ENCODE measurements at places on chromosomes 6 and 20.
A peak's percentile ranks its signal among the peaks of the same experiment; 100 is the strongest.

GRCh38 chr6:110250838-110251237 lies 70.6 kb downstream of the CDC40 start:
- DNase-seq, result no peak

GRCh38 chr6:138162955-138163575 lies 1.3 kb downstream of the ARFGEF3 start:
- no peak for DNase-seq

DNA sequence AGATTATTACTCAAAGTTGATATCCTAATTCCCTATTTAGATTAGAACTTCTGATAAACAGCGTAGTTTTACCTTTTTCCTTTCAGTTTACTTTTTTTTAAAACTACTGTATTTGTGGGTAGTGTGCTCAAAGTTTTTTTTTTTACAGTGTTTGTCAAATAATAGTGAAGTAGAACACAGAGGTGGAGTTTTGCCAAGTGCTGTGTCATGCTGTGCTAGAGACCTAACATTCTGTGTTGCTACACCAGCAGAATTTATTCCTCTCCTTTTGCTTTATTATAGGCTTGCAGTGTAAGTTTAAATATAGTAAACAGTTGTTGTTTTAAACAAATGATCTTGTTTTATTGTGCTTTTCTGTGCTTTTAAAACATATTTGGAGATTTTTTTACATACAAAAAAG lies 125.4 kb downstream of the HIVEP1 start:
- peak; percentile 77 for DNase-seq

DNA sequence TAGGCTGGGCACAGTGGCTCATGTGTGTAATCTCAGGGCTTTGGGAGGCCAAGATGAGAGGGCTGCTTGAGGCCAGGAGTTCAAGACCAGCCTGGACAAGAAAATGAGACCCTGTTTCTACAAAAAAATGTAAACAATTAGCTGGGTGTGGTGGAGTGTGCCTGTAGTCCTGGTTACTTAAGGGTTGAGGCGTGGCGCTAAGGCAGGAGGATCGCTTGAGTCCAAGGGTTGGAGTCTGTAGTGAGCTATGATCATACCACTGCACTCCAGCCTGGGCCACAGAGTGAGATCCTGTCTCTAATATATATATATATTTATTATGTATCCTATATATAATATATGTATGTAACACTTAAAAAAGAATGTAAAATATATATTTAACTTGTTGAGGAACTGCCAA lies 7.9 kb upstream of the ABRACL start:
- DNase-seq, result no peak

DNA sequence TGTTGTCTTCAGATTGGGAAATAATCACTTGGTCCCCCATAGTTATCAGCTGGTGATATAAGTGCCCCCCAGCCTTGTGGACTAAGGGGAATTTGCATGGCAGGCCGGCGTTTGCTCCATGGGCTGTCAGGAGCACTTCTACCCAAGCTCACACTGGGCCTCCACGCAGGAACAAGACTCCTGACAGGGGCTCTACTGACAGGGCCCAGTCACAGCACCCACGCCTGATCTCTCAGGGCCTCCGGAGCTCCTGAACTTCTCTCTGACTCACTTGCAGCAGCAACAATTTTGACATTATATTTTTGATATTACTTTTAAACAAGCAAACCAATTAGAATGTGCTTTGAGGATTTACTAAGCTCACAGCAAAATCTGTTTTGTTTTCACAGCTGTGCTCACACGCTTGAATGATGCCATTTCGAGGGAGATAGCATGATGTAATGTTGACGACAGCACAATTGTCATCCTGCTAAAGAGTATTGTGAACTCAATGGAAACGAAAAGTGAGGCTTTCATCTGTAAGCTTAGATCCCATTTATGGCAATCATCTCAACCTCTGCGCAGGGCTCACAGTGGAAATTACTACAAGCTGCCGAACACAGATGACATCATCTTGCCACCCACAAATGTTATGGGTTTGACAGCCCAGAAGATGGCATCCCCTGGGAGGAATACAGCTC lies 28.7 kb upstream of the TXNDC5 start:
- DNase-seq, result no peak

DNA sequence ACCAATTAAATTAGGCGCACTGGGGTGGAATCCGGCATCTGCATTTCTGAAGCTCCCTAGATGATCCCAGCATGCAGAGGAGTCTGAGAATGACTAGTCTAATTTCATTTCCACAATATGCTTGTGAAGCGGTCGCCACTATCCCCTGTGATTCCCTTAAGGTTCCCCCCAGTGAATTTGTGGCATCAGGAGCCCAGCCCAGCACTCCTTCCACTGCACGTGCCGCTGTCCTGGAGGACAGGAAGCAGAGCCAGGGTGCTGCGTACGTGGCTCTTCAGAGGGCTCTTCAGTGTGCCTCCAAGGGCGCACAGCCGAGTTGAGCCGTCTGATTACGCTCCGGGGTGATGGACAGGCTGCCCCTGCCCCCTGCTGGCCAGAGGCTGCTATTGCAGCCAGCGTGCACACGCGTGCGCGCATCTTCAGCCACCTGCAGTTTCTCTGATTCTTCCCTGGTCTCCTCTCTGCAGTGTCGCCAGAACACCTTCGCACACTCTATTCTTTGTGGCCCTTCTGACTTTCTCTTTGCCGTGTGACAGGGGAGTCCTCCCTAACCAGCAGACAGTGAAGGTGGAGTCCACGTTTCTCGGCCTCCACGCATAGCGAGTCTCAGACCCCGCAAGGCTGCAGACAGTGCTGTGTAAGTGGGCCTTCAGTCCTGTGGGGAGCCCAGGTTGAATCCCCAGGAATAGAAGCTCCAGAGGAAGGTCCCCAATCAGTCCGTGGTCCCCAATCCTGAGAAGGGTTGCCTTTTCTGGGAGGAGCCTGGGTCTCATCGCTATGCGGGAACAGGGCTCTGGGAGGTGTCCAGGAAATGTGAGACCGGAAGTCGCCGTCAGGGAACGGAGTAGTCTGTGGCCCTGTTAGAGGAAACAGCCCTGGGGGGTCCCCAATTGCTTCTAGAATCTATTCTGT lies 16.5 kb upstream of the NCR2 start:
- DNase-seq, result peak; percentile 94

- DNase-seq, result no peak
Observed at GRCh38 chr20:1429143-1429728, 36.4 kb upstream of the FKBP1A start.

DNA sequence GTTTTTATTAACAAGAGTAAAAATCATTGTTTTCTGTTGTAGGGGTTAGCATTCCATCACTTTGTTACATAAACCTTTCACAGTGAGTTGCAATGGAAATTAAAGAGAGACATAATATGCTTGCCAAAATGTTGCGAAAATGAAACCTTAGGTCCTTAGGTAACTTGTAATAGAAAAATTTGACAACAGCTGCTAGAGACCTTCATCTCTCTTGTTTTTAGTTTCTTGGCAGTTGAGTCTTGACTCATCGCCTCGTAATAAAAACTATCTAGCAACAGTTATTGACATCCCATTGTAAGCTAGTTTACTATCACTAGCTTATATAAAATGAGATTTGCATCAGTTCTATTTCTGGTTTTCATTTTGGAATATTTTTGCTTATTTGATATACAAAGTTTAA lies 179.0 kb upstream of the MMS22L start:
- DNase-seq, result no peak

DNA sequence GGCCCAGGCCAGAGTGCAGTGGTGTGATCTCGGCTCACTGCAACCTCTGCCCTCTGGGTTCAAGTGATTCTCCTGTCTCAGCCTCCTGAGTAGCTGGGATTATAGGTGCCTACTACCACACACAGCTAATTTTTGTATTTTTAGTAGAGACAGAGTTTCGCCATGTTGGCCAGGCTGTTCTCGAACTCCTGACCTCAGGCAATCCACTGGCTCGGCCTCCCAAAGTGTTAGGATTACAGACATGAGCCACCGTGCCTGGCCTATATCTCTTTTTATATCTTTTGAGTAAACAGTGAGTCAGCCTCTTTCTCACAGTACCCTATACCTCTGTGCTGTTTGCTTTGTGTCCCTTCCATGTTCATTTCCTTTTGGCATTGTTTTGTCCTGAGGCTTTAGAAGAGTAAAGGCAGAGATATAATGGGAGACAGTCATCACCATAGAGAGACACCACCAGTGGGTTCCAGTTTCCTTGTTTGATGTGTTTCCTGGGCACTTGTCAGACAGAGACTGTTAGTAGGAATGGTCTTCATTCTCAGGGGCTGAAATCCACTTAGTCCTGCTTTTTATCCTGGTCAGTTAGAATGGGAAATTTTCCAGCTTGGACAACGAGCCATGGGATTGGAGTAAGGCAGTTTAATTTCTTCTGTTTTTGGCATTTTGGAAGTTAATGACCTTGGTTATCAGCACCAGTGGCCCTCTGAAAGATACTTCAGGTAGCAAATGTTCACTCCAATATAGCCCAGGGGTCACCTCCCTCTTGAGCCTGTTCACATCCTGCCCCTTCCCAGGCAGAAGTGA lies 32.2 kb upstream of the ASXL1 start:
- no peak for DNase-seq

GRCh38 chr6:136508725-136509392 lies 41.4 kb downstream of the MAP7 start:
- DNase-seq, result no peak

GRCh38 chr20:23257106-23257761 lies 93.4 kb upstream of the NXT1 start:
- DNase-seq, result no peak

DNA sequence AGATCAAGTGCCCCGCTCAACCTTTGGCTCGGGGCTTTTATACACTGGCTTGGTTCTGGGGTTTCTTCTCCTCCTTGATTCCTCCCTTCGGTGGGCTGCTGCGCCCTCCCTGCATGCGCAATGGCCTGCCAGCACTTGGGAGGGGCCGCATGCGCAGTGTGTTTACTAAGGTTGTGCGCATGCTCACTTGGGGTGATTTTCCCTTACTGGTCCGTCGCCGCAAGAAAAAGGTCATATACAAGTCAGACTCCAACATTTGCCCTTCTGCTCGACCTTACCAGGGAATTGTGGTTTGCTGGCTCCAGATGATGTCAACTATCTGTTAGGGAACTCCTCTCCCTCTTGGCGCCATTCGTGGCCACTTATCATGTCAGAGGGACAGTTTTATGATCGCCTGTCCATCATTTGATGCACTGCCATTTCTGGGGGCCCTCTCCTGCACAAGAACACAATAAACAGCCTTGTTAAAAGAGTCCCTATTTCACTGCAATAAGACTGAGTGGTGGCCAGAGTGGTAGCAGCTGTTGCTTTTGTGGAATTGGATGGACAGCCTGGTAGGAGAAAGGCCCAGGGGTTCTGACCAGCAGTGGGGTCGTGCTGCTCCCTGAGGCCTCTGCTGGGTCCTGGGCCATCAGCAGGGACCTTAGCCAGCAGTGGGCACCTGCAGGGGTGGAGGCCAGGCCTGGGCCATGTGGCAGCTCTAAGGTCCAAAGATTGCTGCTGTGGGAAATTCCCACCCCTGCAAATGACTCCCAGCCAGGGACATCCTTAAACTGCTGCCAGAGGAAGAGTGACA lies 2.8 kb upstream of the LBP start:
- peak; percentile 85 for DNase-seq

DNA sequence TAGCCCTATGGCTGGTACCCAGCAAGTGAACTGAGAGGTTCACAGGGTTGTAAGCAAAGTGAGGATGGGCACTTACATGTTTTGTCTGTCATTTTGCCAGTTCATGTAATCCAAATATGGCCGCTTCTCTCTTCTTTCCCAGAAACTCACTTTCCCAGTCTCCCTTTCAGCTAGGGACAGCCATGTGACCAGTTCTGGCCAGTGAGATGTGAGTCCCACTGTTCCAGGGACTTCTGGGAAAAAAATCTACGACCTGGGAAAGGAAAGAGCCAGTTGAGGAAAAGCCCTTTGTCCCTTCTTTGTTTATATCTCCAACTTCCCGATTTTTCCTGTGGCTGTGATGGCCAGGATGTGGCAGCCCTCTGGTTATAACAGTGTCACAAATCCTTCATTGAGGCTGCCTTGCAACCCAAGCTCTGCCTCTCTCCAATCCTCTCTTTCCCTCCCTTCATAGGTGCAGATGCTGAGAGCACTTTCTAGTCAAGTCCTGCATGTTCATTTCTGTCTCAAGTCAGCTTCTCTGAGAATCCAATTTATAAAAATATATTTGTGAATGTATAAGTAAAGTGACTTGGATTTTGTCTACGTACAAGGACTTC lies 148.6 kb upstream of the ZFP64 start:
- DNase-seq, result no peak

- peak; percentile 24 for DNase-seq
Observed at GRCh38 chr20:50772420-50773185, 22.3 kb upstream of the BCAS4 start.

DNA sequence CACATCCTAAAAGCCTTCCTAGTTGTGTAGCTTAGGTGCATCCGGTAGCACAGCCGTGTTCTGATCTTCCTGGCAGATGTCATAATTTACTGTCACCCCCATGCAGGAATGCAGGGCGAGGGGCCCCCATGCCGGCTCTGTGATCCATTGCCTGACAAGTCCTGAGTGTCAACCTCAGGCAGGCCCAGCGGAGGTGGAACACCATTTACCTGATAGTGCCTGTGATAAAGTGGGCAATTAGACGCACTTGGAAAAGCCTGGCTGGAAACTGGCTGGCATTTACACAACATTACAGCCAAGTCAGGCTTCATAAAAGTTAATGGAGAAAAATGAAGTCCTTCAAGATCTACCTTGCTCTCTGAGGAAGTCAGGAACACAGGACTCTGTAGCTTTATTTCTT lies 521.4 kb upstream of the JAG1 start:
- DNase-seq, result no peak

DNA sequence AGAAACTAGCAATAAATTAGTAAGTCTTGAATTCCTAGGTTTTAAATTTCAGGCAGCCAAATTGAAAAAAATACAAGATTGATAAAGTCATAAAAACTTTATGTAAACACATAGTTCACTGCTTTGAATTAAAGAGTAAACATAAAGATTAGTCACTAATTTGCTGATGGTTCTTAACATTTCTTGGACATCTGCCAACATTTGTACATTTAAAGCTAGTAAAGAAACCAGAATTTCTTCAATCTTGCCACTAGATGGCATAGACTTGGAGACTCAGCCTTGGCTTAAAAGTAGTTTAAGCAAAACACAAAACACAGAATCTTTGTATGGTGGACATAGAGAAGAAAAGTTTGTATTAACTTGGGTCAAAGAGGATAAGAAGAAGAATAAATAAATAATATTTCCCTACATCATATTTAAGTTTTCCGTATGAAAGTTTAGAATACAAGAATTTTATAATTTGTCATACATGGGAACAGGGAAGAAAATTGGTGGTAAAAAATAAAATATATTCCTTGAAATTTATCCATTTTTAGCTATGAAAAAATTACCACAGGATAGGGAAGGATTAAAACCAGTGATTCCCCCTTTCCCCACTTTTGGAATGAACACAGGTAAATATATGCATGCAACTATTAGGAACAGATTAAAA lies 41.7 kb upstream of the FAM135A start:
- DNase-seq, result no peak
